Activated CD4-positive, alpha-beta memory T cell treated with anti-CD3 and anti-CD28 coated beads for 36 hours (primary cell): ENCODE measurements at places on chromosomes 4 and X. TPM values are rescaled to one million over a fixed set of nuclear protein-coding genes. Genes with fewer than 3 reads are reported as not detected.
A peak's percentile ranks its signal among the peaks of the same experiment; 100 is the strongest.

Gene RTL9
- 0.05 TPM for total RNA-seq

- no peak for DNase-seq
These were observed 255.4 kb downstream of the TLL1 start for GRCh38 chr4:166128403-166128802.

Gene NSG1
- total RNA-seq, result 9.1 TPM

DNA sequence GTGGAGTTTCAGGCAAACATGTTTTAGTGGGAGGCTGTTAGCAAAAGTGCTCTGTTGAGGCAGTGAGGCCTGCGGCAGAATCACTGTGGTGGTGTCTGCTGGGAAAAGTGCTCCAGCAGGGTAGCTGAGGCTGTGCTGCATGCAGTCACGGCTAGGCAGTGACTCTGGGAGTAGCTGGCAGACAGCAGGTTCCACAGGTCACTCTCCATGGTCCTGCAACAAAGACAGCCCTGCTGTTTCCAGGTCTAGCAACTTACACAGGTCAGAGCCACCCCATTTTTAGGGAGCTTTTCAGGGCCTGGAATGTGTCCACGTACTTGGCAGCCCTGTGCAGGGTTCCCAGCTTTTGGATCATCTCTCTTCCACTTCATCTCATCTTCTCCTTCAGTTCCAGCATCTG lies 184.3 kb downstream of the NAA11 start:
- DNase-seq, result no peak

Gene DCX
- not detected for total RNA-seq

DNA sequence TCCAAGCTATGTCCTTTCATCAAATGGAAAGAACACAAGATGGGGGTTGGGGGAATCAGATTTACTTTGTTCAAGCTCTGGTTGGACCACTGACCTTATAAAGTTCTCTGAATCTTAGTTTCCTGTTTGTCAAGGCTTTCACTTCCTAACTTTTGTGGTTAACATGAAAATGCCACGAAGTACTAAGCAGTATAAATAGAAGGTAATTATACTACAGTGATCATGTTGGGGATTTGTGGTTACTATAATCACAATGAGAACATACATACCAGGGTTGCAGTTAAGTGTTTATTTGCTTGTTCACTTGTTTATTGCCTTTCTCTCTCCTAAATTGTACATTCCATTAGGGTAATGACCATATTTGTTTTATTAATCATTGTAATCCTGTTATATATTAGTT lies 53.2 kb downstream of the SPRY1 start:
- no peak for DNase-seq

DNA sequence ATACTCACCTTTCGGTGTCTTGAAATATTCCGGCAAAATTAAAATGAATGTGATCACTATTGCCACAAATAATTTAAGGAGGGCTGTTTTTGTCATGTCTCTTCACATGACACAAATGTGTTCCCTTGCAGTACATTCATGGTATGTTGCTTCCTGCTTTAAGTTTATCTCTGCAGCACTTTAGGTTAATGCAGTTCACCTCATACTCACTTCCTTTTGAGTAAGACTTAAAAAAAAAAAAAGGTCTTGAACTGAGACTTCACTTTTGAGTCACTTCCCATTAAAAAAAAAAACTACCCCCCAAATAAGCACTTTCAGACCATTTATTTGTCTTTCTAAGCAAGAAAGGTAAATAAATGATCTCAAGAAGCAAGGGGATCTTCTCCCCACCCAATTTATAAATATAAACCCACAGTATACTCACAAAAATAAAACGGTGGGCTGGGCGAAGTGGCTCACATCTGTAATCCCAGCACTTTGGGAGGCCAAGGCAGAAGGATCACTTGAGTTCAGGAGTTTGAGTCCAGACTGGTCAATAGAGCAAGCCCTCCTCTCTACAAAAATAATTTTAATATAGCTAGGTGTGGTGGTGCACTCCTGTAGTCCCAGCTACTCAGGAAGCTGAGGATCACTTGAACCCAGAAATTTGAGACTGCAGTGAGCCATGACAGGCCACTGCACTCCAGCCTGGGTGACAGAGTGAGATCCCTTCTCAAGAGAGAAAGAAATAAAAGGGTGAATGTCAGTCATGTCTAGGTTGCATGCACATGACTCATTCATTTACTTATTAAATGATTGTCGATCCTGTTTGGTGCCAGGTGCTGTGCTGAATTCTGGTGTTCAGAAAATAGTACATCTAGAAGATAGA lies at the start of gene TMEM156:
Gene TMEM156, minus strand, starts transcription at position 192 of the 868 bp plus-strand sequence. Its CDS starts 96 bp downstream, at position 96.
- DNase-seq, result peak; percentile 71

DNA sequence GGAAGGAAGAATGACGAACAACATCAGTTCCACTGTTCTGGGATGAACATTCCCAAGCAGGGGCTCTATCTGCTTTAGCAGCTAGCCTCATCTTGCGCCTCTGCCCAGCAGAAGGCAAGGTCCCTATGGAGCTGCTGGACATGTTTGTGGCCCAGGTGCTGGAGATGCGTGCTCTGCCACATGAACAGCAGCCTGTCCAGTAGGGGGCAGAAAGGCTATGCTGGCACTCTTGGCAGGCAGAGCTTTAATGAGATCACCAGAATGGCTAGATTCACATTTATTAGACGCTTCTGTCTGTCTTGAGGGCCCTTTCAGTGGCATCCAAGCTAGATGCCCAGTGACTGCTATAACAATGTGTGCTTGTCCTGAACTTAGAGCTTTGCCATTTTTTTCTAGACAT lies 1826.0 kb downstream of the STIM2 start:
- peak; percentile 9 for DNase-seq

DNA sequence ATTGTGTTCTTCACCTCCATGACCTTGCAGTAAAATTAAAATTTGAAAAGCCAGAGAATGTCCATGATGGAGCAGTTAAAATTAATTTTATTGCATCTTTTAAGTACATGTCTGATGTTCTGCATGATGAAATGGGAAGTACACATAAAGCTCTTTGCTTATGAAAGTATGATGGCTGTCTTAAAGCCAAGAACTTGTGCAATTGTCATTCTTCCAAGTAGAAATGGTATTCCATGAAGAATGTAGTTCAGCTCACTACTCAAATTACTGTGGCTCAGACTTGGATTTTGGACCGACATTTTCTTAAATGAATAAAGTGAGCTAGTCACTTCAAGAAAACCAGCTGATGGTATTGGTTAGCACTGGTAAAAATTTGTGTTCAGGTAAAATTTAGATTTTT lies 161.7 kb upstream of the CXCL13 start:
- no peak for DNase-seq

GRCh38 chrX:2595258-2595657 lies 94.5 kb upstream of the DHRSX start:
- DNase-seq, result no peak

DNA sequence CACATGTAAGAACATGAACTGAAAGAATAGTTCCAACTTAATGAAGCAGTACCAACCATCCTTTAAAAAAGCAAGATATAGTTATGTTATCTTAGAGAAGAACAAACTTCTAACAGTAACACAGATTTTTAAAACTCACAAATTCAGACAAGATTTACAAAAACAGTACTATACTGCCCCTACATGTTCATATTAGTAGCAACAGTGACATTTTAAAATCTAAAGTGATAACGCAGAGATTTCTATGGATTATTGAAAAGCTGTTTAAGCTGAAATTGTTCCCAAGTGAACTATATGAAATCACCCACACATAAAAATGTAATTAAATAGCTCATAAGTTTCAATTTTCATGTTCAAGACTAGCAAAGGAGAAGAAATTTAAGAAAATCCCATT lies 166.0 kb downstream of the FBXW7 start:
- DNase-seq, result no peak

Gene MAGIX
- 0.87 TPM for total RNA-seq

Gene FAM184B
- total RNA-seq, result not detected

DNA sequence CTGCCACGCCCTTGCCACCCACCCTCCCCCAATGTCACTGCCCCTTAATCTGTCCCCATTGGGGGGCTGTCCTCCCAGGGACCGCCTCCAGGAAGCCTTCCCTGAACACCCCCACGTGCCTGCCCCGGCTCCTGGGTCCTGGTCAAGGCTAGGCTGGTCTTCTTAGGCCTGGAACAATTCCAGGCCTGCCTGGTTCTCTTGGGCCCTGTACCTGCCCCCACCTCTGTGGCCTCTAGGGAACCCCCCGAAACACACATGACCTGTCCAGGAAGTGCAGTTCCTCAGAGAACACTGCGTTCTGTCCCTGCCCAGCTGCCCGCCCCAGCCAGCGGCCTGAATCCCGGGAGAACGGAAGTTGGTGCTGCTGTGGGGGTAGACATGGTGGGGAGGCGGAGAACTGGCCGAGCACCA lies 5.1 kb downstream of the MXD4 start:
- DNase-seq, result peak; percentile 6
